ENCODE measurements at places on chromosomes 2 and 18.

DNA sequence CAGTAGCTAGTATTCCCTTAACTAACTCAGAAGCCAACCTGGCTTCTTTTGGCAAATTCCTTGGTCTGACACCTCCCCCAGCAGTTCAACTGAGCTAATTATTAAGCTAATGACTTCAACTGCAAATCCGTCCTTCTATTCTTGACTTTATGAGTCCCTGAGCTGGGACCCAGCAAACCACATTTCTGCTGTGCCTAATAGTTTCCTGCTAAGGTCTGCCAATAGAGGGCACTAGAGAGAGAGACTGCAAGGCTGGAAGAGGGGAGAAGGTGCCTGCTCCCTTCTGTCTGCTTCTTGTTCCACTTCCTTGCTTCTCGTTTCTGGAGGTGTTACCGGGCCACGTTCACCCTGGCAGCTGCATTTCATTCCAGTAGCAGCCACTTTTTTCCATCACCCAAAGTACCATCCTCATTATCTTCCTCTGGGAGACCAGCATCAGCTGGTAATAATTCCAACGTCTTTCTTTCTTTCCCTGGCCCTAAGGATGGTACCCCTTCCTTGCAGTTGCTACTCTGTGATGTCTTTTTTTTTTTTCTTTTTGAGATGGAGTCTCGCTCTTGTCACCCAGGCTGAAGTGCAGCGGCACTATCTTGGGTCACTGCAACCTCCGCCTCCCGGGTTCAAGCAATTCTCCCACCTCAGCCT is 352.0 kb downstream of the TNS1 start:
- peak; percentile 57 for DNase-seq

DNA sequence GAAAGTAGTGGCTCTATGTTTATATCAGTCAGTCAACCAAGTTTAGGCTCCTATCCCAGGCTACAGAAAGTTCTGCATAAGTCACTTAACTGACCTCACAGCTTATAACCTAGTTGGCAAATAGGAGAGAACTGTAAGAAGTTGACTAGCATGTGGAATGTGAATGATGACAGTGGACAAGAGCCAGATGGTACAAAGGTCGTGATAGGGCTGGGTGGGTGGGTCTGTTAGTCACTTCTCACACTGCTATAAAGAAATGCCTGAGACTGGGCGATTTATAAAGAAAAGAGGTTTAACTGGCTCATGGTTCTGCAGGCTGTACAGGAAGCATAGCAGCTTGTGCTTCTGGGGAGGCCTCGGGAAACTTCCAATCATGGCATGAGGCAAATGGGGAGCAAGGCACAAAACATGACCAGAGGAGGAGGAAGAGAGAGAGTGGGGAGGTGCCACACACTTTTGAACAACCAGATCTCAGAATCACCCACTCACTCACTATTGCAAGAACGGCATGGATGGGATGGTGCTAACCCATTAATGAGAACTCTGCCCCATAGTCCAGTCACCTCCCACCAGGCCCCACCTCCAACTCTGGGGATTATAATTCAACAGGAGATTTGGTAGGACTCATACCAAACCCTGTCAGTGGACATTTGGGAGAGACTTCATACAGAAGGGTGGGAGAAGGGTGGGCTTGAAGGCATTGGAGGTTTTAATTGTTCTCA is 68.8 kb downstream of the LTBP1 start:
- DNase-seq: no peak

DNA sequence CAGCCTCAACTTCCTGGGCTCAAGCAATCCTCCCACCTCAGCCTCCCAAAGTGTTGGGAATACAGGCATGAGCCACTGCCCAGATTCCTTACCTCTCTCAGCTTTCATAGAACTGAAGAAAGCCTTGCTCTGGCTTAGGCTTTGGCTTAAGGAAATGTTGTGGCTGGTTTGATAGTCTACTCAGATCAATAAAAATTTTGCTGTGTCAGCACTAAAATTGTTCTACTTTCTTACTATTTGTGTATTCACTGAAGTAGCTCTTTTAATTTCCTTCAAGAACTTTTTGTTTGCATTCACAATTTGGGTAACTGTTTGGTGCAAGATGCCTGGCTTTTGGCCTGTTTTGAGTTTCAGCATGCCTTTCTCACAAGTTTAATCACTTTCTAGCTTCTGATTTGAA is 634.0 kb upstream of the FSHR start:
- DNase-seq: no peak

- DNase-seq: no peak
Measured at GRCh38 chr2:233447506-233448219, 93.4 kb downstream of the DGKD start.

DNA sequence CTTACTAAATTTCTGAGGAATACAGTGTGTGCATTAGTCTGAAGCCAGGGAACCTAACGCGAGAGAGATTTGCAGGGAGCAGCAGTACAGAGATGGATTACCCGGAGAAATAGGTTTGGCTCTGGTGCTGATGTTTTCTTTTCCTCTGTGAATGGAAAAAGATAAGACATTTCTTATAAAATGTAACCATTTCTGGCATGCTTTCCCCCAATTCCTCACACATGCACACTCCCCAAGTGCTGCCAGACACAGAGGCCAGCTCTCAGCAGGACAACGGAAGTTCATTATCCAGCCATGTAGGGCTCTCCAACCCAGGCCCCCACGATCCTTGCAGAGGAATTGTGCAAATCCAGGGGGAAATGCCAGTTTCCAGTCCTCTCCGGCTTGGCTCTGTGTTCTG is 224.5 kb upstream of the MGAT5 start:
- no peak for DNase-seq

GRCh38 chr2:109321570-109321969 is 192.6 kb downstream of the SH3RF3 start:
- DNase-seq: peak; percentile 29

DNA sequence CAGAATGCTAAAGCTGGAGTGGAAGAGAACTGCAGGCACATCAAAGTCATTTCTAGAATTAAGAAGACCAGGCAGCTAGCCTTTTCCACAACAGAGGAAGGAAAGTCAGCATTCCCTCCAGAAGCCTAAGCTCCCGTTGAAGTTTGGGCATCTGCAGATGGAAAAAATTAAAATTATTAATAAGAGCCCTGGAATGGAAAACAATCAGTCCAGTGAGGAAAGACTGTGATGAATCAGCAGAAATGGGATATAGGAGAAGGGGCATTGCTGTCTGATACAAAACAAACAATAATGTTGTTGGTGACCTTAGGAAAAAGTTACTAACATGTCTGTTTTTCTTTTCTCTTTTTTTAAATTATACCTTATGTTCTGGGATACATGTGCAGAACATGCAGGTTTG is 450.7 kb upstream of the SLC14A2 start:
- no peak for DNase-seq

GRCh38 chr2:141506135-141506534 is 624.7 kb downstream of the LRP1B start:
- no peak for DNase-seq

DNA sequence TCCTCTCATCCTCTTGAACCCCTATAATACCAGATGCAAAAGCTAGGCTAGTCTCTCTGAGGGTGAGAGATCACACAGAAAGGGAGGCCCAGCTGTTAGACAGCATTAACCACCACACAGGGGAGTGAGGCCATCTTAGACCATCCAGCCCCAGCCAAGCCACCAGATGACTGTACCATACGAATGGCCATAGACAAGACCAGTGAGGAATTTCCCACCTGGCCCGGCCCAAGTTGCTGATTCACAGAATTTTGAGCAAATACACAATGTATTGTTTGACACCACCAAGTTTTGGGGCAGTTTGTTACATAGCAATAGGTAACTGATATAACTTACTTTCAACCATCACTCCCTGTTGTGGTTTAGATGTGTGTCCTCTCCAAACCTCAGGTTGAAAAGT is 98.2 kb upstream of the CTNNA2 start:
- DNase-seq: no peak

GRCh38 chr18:76405681-76406356 is 89.2 kb downstream of the ZNF516 start:
- DNase-seq: no peak

GRCh38 chr2:70921031-70921430 is 14.7 kb upstream of the ATP6V1B1 start:
- no peak for DNase-seq

DNA sequence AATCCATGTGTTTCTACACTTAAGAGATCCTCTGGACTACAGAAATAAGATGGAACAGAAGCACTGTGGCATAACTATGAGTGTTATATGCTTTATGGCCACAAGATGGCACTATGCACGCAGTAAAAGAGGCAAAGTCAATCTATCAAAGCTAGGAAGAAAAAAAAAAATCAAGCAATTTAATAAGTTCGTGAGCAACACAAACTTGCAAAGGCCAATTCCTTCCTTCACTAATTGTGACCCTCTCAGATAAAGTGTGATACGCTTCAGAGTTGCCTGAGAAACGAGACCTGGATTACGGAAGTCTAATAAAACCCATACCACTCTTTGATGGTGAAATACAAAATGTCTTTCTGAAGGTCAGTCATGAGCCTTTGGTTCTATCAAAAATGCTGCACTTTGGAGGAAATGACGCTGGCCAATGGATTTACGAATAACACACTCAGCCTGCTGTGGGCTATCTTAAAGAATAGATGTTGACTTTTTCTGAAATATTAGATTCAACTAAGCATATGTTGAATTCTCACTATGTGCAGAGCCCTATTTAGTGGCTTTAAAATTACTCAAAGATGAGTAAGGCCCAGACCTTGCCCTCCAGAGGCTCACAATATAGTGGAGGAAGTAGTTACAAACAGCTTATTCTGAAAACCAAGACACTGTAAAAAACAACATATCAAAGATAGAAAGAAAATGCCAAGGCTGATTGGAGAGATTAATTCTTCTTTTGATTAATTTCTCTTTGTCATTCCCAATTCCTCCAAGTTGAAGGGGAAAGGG is 35.5 kb upstream of the TTR start:
- peak; percentile 67 for DNase-seq

GRCh38 chr2:203869223-203870042 is 1.9 kb downstream of the CTLA4 start:
- no peak for DNase-seq

GRCh38 chr2:179790235-179791217 is 70.9 kb downstream of the ZNF385B start:
- DNase-seq: no peak

GRCh38 chr2:84832772-84833461 is 48.0 kb downstream of the TRABD2A start:
- no peak for DNase-seq

DNA sequence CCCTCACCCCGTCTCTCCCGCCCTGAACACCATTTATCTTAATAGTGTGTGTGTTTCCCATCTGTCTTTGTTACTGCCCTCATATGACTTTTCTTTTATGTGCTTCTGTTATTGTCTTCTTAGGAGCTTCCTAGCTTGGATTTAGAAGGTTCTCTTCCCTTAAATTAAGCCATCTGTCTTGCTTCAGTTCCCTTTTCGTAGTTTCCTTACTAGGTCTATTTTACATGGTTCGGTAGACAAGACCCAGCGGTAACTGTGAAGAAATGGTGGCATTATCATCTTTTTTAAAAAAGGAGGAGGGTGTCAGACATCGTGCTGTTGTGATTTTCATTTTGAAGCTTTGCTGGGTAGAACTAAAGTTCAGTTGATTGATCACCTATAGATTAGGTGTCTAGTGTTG is 10.3 kb downstream of the NCK2 start:
- no peak for DNase-seq

DNA sequence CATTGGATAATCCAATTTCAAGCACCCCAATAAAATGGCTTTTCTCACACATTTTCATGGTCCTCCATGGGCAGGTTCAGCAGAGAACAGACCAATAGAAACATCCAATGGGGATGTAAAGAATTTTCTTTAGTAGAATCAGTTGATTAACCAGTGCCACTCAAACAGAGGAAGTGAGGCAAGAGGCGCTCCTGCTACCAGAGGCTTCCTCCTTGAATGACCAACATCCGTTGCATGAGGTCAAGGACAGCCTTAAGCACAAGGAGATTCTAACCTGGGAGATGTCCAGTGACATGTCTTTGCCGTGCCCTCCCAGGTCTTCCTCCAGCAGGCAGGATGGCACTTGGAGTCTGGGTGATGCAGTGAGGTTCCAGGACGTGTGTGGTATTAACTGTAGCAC is 146.6 kb downstream of the PIEZO2 start:
- no peak for DNase-seq

DNA sequence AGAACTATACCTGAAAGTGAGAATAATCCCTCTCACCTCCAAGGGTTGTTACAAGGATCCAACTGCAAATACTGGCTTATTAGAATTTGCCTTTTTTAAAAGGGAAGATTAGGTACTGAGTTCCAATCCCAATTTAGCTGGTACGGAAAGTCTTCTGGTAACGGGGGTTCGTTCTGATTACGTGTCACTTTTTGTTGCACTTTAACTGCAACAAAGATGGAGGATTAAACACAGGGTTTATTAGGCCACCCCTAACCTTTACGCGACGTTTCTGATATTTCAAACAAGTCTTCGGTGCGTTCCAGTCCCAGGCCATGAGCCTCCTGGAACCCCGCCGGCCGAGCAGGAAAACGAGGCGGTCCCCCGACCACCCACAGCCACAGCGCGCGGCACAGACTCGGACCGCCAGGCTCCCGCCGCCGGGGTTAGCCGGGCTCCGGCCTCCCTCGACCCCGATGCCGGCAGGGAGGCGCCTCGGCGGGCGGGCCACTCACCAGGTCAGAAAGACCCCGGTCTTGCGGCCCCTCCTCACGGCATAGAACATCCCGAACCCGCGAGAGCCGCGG is 411 bp downstream of the RNASEH1 start:
- DNase-seq: no peak

DNA sequence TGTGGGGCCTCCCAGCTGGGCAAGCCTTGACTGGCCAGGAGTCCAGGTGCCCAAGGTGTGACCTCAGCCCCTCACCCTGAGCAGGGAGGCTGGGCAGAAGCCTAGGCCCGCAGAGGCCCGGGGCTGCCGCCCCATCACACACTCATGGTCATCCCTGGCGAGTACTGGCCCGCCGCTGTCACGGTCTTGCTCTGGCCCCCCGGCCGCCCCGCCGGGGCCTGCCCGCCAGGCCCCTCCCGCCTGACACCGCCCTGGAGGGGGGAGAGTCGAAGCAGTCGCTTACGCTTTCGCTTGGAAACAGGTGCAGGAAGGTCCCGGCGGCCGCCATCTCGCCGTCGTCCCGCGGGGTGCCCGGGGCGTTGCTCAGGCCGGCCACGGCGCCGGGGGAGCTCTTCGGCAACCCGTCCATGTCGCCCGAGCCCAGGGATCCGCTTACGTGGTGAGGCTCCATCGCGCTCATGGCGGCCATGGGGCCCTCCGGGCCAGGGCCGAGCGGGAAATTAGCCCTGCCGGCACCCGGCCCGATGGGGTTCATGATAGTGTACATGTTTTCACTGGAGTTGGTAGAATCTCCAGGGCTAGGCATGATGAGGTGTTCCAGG is 26.6 kb upstream of the ANKRD62 start:
- DNase-seq: no peak

Data from NCI-H1694 treated with DMSO at 0.1 percent for 48 hours (cell line).